Natural killer cell (primary cell): ENCODE measurements at places on chromosomes 5 and 9. TPM values are rescaled to one million over a fixed set of nuclear protein-coding genes. Genes with fewer than 3 reads are reported as not detected.

DNA sequence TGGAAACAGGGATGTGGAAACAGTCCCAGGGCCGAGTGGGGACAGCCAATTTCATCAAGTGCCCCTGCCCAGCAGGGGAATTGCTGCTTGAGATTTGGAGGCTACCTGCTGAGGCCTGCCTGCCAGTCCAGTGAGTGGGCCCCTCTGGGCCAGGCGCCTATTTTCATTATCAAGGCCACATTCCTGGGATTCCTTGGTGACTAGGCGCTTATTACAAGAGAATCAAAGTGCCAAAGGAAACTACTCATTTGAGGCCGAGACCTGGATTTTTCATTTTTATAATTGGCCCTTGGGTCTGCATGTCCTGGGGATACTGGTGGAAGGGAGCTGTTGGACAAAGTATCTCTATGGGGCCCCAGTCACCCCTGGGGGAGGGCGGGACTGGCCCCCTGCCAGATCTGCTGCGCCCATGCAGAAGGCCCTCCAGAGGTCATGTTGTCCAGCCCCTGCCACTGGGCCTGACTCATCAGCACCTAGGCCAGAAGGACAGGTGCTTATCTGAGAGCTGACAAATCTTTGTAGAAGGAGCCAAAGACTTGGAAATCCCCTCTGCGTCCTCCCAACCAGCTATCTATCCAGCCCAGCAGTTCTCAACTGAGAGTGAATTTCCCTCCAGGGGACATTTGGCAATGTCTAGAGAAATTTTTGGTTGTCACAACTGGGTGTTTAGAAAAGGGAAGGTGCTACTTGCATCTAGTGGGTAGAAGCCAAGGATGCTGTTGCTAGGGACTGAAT lies 45.6 kb downstream of the FOXI1 start:
- DNase-seq: no peak

GRCh38 chr5:72519111-72519510 lies 11.9 kb upstream of the ZNF366 start:
- DNase-seq: no peak

- no peak for DNase-seq
Observed at GRCh38 chr5:75952963-75953362, 130.2 kb upstream of the SV2C start.

DNA sequence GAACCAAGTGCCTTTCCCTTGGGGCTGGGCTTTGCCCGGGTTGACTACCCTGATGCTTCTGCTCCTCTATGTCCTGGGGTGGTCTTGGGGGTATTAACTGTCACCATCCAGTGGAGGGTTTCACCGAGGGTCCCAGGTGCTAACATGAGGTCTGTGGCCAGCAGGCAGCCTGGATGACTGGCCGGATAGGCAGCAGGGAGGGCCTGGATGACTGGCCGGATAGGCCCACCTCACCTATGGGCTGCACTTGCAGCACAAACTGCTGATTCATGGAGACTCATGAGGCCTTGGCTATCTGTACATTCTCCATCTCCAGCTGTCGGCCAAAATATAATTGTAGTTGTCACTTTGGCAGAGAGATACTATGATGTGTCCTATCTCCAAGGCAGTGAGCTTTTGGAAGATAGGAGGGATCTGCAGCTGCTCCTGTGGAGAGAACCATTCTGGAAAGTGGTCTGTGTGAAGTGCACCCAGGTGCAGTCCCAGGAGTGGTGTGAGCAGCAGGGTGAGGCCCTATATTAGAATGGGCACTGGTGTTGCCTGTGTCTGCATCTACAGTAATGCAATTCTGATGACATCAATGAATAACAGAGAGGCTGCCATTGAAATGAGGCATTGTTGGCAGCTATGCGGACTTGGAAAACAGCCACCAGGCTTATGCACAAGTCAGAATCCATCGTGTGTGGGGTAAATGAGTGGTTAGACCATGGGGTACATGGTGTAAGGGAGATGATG lies 26.3 kb upstream of the CDKN2AIPNL start:
- DNase-seq: no peak

PDE8B gene
- total RNA-seq: 0.23 TPM

GRCh38 chr9:94112716-94113465 lies 28.6 kb downstream of the PTPDC1 start:
- no peak for DNase-seq

DNA sequence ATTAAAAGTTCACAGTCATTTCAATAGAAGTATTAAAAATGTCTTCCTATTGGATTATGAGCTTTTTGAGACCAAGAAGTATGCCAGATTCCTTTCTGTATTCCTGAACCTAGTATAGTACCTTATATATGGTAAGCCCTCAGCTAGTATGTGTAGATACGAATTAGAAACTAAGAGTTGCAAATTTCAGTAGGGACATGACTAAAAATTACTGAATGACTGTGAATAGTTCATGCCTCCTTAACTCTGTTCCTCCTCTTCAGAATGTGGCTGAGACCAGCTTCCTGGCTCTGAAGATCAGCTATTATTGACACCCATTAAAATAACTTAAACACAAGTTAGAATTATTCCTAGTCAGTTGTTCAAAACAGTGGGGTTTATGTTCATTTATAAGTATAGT lies 19.7 kb downstream of the KDM3B start:
- no peak for DNase-seq

- no peak for DNase-seq
Observed at GRCh38 chr9:115111874-115112273, 6.1 kb downstream of the TNC start.

DNA sequence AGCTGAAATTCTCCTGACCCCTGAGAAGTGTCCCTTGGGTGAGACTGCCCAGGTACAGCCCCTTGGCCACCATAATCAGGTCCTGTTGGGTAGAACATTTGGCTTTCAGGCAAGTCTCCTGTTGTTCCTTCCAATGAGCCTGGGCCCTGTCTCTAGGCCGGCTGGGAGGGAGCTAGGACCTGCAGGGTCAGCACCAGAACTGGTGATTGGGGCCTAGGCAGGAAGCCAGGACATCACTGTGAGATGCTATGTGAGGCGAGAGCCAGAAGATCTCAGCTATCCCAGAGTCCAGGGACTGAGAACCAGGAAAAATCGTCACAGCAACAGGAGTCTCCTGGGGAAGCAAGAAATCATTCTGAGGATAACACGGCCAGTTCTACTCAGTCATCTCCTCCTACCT lies 51.5 kb downstream of the PCDH1 start:
- DNase-seq: no peak

GRCh38 chr9:97853844-97854695 lies 1.0 kb downstream of the FOXE1 start:
- peak; percentile 79 for DNase-seq

SMIM32 gene
- not detected for total RNA-seq

DNA sequence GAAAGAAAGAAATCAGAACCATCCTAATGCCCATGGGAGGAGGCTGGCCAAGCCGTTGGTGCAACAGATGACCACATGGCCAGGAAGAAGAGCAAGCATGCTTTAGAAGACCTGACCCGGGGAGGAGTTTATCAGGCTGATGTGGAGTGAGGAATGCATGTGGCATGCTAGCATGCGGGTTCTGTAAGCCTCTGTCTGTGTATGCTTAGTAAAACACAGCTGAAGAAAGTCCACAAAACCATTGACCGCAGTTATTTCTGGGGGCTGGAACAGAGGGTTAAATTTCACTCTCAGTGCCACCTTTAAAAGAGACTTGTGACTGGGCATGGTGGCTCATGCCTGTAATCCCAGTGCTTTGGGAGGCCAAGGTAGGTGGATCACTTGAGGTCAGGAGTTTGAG lies 19.1 kb downstream of the GFI1B start:
- DNase-seq: no peak

CAMK4 gene
- total RNA-seq: 0.80 TPM

GRCh38 chr9:99866398-99866797 lies 40.1 kb upstream of the STX17 start:
- DNase-seq: no peak

PCDHGA10 gene
- total RNA-seq: 0.61 TPM

DNA sequence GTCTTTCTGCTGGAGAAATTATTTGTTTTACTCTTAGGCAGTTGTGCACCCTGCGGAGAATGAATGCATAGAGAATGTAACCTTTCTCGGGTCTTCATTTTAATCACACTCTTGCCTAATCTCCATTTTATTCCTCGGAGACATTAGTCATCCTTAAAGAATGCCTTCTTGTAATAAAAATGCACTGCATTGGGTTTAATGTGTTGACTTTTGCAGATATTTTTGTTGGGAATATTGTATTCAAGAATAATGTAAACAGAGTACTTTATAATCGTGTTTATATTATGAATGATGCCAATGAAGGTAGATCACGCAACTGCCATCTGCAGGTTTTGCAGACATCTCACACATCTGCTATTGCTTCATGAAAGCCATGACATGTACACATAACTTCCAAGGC lies 1093.9 kb upstream of the CDH6 start:
- no peak for DNase-seq

GRCh38 chr5:125484272-125484741 lies 737.9 kb upstream of the ZNF608 start:
- no peak for DNase-seq

DNA sequence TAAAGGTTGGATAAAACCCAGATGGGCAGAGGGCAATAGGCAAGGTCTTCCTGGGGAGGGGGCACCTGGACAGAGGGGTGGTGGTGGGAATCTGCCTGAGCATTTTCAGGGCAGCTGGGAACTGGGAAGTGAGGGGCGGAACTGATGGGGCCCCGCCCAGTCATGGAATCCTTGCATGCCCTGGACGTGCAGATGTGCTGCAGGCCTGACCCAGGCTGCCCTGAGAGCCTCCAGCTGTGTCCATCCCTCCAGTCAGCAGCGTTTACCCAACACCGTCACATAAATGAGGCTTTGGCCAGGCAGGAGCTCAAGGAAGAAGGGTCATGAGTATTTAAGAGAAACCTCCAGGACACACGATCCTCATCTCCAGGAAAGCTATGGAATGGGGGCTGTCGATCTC lies 70.3 kb downstream of the DAB2IP start:
- DNase-seq: no peak

DNA sequence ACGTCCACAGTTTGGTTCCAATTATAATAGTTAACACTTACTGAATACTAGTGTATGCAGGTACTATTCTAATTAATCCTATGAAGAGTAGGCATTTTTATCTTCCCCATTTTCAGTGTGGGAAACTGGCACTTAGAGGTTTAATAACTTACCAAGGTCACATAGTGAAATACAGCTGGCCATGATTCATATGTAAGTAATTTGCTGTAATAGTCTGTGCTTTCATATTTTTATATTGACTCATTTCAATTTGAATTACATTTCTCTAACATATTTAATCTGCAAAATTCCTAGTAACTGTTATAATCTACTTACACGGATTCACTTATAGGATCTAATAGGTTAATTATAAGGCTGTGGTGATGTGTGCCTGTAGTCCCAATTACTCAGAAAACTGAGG lies 19.4 kb downstream of the CCNH start:
- DNase-seq: no peak

DNA sequence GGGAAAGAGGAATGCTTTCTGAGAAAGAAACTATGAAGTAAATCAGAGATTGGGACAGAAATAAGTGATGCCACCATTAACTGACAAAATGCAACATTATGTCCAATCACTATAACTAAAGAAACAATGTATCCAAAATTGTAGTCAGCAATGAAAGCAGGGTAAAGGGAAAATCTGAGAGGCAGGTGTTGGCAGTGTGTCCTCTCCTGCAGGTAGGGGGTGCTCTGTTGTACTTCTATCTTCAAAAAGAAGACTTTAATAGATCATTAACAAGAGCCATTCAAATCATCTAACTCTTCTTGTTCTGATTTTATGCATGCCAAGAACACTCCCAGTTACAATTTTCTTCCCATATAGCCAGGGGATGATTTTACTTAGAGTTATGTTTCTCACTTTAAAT lies 1275.7 kb downstream of the PTPRD start:
- DNase-seq: no peak

GRCh38 chr5:167479779-167480178 lies 811.7 kb upstream of the WWC1 start:
- no peak for DNase-seq

ACOT12 gene
- not detected for total RNA-seq

PCDHB14 gene
- total RNA-seq: not detected

MEIKIN gene
- 1.1 TPM for total RNA-seq

- DNase-seq: no peak
Observed at GRCh38 chr5:54676481-54677340, 159.2 kb downstream of the SNX18 start.

DNA sequence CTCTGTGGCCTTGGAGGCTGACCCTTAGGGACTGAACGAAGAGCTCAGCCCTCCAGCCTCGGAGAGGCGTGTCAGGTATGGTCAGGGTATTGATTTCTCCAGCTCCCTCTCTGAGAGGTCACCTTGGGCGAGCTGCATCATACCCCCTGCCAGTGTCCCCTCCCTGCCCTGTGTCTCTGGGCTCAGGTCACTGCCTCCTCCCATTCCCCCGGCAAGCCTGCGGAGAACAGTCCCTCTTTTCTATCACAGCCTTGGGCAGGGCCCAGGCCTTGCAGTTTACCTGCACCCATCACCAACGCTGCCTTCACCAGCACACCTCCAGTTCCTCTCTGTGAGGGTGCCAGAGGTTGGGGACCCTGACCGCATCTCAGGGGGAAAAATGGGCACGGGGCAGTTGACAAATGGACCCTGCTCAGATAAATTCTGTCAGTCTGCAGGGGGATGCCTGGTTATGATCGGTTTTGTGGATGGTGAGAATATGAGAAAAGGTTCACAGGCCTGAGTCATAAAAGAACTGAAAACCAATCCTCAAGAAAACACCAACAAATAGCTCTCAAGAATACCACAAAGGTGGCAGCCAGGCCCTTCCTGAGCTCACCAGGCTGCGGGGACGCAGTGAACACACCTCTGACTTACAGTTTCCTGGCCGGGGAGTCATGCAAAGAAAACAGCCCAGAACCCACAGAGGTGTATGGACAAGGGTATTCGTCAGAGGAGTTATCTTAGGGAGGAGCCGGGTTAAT lies 24.7 kb upstream of the RXRA start:
- peak; percentile 77 for DNase-seq

DNA sequence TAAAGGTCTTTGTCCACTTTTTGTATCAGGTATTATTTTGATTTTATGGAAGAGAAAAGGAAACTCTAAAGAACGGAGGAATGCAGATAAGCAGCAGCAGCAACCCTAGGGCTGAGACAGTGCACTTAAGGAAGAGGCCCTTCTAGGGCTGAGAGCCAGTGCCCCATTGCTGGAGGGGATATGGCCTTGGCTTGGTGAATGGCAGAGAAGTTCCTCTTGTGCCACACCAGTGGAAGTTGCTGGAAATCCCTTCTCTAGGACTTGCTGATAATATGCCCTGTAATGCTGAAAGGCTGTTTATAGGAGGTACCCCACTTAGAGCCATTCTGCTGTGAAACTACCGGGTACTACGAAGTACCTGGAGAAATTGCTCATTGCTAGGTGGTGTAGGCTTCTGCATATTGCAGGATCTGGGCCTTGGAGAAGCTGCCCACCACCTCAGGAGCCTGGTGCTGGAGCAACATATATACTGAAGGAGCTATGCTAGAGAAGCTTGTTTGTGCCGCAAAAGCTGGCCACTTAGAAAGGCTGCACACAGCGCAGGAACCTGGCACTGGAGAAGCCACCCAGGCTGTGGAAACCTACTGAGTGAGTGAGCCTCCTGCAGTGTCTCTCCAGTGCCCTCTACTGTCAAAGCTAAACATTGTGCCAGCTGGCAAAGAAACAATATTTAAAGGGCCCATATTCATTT lies 9.6 kb upstream of the UBTD2 start:
- DNase-seq: peak; percentile 22
